ENCODE measurements at places on chromosomes 11 and 22.

DNA sequence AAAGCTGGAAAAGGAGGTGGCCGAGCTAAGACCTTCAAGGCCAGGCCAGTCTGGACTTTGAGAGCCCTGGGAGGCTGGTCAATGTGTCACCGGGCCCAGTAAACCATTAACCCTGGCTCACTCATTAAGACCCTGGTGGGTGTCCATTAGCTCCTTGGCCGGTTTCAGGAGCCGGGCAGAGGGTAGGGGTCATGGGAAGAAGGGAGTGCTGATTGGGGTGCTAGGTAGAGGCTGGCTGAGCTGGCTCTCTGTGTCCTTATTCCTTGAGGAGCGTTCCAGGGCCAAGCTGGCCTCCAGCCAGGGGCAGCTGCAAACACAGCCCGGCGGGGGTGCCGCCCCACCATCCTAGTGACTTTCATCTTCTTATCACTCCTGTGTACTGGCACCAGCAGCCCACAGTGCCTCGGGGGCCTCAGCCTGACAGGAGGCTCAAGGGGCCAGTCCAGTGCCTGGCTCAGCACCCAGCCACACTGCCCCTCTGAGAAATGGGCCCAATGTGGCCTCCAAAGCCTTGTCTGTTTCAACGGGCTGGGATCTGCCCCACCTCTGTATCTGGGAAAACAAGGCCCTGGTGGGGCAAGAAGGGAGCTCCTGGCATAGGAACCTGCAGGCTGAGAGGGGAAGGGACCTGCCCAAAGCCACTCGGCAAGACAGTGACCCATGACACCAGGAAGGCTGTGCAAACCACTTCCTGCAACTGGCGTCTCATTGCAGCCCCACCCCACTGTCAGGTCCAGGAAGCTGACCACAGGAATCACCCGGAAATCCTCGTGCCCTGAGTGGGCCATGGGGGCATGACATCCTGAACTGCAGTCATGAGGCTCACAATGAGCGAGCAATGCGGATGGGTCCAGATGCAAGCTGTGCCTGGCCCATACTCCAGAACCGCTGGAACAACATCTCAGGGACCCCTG is 15.1 kb upstream of the RGL4 start:
- DNase-seq, result no peak

DNA sequence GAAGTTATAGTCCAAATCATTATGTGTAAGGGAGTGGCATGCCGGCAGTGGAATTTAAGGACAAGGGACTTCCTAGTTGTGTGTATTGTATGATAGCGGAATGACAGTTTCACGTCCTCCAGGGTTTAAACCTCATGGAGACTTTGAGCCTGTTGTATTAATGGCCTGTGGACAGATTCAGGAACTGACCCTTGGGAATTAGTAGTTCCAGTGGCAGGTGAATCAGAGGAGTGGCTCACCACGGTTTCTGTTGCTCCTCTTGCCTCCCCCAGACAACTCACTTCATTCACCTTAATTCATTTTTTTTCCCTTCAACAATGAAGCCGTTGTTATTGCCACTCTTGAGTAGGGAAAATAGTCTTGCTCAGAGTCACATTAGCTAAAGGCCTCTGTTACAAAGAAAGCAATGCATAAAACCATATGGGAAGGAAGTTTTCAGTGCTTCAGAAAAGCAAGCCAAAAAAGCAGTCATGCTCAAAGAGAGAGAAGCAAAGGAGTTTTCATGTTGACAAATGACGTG is 22.6 kb downstream of the AMOTL1 start:
- no peak for DNase-seq

- DNase-seq, result no peak
Observed at GRCh38 chr11:34909955-34910354, 6.2 kb downstream of the APIP start.

DNA sequence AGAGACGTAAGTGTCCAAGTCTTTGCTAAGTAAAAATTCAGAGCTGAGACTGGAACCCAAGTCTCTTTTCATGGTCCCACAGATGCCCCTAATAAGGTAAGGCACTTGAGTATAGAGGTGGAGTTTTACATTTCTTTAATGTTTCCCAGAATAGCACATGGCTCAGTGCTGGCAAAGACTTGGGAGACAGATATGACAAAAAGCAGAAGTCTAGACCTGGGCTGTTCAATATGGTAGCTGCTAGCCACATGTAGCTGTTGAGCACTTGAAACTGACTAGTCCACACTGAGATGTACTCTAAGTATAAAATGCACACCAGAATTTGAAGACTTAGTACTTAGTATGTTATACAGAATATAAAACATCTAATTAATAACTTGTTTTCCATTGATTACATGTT is 17.6 kb downstream of the VSTM5 start:
- no peak for DNase-seq

GRCh38 chr22:48434156-48434867 is 1393.4 kb downstream of the BRD1 start:
- DNase-seq, result no peak

GRCh38 chr22:50563413-50564160 is 868 bp upstream of the SYCE3 start:
- no peak for DNase-seq

- no peak for DNase-seq
Observed at GRCh38 chr11:33689085-33689484, 11.5 kb downstream of the C11orf91 start.

DNA sequence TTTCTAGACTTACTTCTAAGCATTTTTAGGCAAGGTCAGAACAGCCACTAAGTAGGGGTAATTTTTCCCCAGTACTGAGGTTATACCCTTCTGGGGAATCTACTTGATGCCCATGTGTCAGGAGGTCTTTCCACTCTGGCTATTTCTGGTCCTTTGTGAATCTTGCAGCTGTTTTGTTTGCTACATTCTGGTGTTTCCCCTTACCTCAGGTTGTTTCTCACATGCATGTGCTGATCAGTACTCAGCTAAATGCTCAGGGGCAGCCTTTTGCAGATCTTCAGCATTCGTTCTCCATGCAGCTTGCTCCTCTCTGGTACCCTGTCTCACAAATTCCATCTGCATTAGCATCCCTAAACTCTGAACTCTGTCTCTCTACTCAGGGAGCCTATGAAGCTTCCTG is 303.6 kb downstream of the SOX6 start:
- DNase-seq, result no peak

GRCh38 chr11:104319396-104319795 is 155.4 kb upstream of the PDGFD start:
- DNase-seq, result no peak

- no peak for DNase-seq
Observed at GRCh38 chr11:118138839-118139420, 13.7 kb downstream of the SCN4B start.

- no peak for DNase-seq
Observed at GRCh38 chr11:12380565-12381325, 3.4 kb downstream of the PARVA start.

DNA sequence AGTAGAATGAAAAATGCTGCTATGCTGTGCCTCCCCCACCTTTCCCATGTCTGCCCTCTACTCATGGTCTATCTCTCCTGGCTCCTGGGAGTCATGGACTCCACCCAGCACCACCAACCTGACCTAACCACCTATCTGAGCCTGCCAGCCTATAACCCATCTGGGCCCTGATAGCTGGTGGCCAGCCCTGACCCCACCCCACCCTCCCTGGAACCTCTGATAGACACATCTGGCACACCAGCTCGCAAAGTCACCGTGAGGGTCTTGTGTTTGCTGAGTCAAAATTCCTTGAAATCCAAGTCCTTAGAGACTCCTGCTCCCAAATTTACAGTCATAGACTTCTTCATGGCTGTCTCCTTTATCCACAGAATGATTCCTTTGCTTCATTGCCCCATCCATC is 14.9 kb upstream of the HBE1 start:
- DNase-seq, result no peak

DNA sequence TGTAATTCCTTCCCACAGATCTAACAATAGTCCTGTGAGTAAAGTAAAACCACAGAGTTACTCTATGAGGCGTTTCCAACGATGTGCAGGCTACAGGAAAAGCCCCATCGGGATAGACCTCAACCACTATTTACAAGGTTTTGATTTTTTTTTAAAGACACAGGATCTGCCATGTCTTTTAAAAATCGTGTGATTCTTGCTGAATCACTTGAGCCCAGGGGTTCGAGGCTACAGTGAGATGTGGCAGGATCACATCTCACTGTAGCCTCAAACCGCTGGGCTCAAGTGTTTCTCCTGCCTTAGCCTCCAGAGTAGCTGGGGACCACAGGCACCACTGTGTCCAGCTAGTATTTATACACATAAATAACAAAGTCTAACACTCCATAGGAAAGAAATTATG is 7.8 kb downstream of the TAF1D start:
- DNase-seq, result no peak

DNA sequence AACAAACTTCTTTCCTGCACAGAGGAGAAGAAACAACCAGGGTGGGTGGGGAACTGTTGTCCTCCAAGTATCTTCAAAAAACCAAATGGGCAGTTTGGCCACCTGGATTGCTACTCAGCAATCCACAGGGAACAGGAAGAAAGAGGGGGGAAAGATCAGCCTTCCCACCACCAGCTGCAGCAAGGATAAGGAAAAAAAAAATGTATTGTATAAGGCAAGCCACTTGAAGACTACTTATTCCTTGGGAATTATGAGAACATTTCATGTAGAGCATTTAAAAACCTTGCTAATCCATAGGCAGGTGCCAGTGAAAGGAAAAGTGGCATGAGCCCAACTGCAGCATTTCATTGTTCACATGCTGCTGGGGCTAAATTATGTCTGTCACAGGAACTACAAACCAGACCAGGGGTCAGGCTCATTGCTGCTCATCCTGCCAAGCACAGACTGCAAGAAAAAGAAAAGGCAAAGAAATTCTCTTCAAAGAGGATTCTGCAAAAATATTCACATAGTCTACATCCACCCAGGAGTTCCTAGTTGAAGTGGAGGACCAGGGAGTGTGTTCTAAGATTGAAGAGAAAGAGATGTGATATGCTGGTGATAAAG is 2.2 kb downstream of the RAB30 start:
- DNase-seq, result no peak

- no peak for DNase-seq
Observed at GRCh38 chr11:113960702-113961330, 14.1 kb upstream of the HTR3A start.

DNA sequence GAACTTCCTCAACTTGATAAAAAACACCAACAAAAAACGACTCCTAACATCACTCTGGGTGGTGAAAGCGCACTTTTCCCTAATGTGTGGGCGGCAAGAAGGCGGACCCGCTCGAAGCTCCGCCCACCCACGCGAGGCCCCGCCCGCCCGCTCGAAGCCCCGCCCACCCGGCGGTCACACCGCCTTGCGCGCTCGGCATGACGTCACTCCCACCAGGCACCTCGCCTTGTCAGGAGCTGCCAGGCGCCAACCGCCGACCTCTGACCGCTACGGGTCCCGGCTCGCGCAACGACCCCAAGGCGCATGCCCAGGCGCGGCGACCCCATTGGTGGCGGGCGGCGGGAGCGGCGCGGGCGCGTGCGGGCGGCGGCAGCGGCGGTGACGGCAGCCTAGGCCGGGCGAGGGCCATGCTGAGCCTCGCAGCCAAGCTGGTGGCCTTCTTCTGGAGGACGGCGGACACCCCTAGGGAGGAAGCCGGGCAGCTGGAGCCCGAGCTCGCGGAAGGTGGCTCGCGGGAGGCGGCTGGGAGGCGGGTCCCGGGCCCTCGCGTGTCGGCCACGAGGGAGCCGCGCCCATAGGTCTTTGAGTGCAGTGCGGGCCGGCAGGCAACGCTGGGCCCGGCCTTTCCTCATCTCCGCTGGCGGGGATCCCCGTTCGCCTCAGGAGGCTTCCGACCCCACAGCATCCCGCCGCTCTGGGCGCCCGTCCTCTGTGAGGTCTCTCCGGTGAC is at the start of gene MOV10L1:
Gene MOV10L1, plus strand, starts transcription at position 325 of the 730 bp plus-strand sequence. Its CDS starts 83 bp downstream, at position 408.
- DNase-seq, result no peak

DNA sequence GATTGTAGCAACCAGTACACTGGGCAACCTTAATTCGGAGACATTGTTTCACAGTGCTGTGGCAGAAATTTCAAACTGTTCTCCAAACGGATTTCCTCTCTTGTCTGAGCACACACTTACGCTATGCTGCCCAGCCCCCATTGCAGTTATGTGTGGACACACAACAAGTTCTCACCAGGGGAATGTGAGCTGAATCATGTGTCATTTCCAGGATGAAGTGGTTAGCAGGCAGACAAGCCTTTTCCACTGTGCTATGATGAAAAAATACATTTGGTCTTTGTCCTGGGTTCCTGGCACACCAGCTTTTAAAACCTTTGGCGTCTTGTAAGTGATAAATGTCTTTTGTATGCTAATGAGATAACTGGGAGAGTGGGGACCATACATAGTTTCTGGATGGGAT is 46.9 kb upstream of the SYT9 start:
- no peak for DNase-seq

GRCh38 chr22:20773793-20774212 is at the start of gene SERPIND1:
TSS of gene SERPIND1 (plus strand) at chr22:20774113. CDS start at chr22:20779313, 5,200 bp downstream.
- no peak for DNase-seq

DNA sequence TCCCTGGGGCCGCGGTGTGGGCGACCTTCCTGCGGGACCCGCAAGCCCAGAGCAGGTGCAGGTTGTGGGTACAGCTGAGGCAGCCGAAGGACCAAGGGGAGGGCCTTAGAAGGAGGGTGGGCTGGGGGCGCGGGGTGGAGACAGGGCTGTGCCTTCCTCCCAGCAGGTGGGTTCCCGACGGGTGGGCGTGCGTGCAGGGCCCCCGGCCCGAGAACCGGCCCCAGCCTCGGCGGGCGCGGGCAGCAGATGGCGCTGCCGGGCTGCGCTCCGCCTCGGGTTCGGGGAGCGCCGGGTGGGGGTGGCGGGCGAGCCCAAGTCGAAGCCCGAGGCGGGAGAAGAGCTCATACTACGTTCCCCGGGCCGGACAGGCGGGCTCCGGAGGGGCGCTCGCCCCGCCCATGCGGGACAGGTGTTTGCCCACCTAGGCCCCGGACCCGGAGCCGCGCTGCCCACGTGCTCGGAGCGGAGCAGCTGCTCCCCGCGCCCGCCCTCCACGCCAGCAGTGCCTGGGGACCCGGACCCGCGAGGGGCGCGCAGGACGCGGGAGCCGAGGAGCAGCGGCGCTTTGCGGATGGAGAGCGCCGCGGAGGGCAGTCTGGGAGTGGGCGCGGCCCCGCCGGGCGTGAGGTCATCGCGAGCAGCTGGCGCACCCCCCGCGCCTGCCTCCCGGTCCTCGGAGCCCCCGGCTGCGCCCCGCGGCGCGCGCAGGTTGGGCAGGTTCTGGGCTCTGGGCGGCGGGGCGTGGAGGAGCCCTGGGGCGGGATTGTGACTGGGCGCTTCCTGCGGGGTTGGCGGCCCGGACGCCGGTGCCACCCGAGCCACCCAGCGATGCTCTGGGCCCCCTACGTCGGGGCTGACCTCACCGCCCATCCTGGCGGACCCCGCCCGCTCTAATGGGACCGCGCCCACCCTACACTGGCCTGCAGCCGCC is 25.3 kb downstream of the DUSP8 start:
- DNase-seq, result peak; percentile 38

GRCh38 chr22:32858121-32858703 is 56.7 kb downstream of the TIMP3 start:
- DNase-seq, result no peak

DNA sequence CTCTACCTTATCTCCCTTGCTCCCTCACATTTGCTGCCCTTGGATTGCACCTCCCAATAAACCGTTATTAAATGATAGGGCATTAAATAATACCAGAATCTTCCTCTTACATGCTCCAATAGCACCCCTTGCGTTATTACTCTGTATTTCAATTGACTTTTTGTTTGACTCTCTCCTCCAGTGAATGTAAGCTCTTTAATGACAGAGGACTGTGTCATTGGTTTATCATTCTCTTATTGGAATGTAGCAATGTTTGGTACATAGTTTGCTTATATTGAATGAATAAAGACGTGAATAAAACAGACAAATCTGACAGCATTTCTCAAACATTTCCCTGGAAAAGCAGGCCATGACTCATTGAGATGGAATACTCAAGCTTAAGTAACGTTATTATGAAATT is 8.7 kb upstream of the MPEG1 start:
- no peak for DNase-seq
